ENCODE measurements at places on chromosomes 2 and 18. TPM values are rescaled to one million over a fixed set of nuclear protein-coding genes. Genes with fewer than 3 reads are reported as not detected.

DNA sequence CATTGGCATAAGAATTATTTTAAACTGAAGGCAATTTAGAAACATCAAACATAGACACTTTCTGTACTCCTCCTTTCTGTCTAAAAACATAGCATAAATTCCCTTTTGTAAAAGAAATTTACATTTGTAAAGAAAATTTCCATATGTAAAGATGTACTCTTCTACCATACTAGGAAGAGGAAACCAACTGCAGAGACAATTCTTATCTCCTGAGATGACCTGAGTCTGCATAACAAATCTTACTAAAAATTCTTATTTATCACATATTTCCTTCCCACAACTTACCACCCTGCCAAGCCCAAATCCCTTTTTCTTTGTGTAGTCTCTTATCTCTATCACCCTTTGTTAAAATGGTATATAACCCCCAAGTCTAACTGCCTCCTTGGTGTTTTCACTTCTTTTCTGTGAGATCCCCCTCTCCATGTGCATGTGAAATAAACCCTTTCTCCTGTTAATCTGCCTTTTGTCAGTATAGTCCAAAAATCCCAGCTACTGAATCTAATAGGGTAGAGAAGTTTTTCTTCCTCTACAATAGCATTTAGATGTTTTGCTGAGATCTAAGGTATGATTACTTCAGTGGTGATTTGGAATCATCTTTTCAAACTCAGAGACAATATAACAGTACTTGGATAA is 81.0 kb downstream of the CHN1 start:
- H3K36me3 ChIP-seq: no peaks in the 10 kb centered on the region
- H3K4me1 ChIP-seq: no peaks in the 10 kb centered on the region
- H3K4me3 ChIP-seq: no peak overlapping the region
- no peak for DNase-seq
- no peaks in the 10 kb centered on the region for H3K27me3 ChIP-seq
- no peak overlapping the region for H3K27ac ChIP-seq

DNA sequence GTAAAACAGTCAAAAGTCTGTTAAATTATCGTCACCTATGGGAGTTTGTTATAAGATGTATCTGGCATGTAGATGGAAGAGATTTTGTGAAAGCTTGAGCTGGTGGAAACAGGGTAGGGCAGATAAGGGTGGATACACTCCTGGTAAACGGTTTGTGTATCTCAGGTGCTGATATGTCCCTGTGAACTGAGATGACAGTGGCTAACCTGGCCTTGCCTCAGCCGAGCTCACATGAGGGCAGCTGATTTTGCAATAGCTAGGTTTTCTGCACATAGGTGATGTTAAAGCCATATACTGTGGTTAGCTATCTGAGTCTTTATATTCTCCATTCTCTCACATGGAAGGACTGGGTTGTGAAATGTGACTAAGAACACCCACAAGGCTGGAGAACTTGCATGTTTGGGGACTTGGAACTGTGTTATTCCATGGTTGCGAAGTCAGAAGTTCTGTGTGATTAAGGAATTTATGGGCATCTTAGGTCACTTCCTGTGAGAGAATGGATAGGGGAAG is 205.1 kb downstream of the TPGS2 start:
- no peak overlapping the region for H3K4me3 ChIP-seq
- no peaks in the 10 kb centered on the region for H3K27me3 ChIP-seq
- no peak overlapping the region for H3K27ac ChIP-seq
- no peaks in the 10 kb centered on the region for H3K4me1 ChIP-seq

GRCh38 chr18:37385846-37386778 is 179.5 kb downstream of the CELF4 start:
- H3K4me1 ChIP-seq: no peaks in the 10 kb centered on the region
- DNase-seq: peak; percentile 11
- H3K36me3 ChIP-seq: no peaks in the 10 kb centered on the region
- no peaks in the 10 kb centered on the region for H3K27me3 ChIP-seq
- H3K4me3 ChIP-seq: no peak overlapping the region
- no peak overlapping the region for H3K27ac ChIP-seq

PAX3 gene
- not detected for total RNA-seq

- peaks cover 10% of the 10 kb centered on the region for H3K27me3 ChIP-seq
- peaks cover 58% of the 10 kb centered on the region for H3K36me3 ChIP-seq
Observed at GRCh38 chr2:85839461-85839860, 49.3 kb downstream of the ST3GAL5 start.

GRCh38 chr18:75612456-75612855 is 185.0 kb upstream of the SMIM21 start:
- H3K4me1 ChIP-seq: no peaks in the 10 kb centered on the region
- no peak for DNase-seq
- no peak overlapping the region for H3K27ac ChIP-seq
- H3K36me3 ChIP-seq: no peaks in the 10 kb centered on the region
- no peak overlapping the region for H3K4me3 ChIP-seq

- H3K36me3 ChIP-seq: peaks cover 10% of the 10 kb centered on the region
- peak overlapping the region; percentile 66 for H3K4me3 ChIP-seq
- peak; percentile 27 for DNase-seq
- peaks cover 49% of the 10 kb centered on the region for H3K4me1 ChIP-seq
- peak overlapping the region; percentile 71 for H3K27ac ChIP-seq
- no peaks in the 10 kb centered on the region for H3K27me3 ChIP-seq
Observed at GRCh38 chr2:121596221-121597080, 52.8 kb downstream of the CLASP1 start.

- no peak overlapping the region for H3K4me3 ChIP-seq
- no peak overlapping the region for H3K27ac ChIP-seq
- DNase-seq: no peak
Observed at GRCh38 chr18:28684746-28685355, 507.9 kb upstream of the CDH2 start.

DNA sequence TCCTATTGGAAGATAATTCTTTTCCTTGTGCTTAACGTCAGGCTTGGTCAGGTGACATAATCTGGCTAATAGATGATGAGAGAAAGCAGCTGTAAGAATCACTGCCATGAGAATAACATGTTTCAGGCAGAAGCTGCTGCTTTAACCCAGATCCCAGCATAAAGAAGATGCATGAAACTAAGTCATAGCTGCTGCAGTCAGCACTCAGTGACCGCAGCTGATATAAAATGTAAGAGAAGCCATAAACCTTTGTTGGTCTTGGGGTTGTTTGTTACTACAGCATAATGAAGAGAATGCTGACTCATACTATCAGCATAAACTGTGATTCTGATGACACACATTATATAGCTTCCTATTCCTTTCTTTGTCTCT is 274.3 kb upstream of the TRIB2 start:
- no peak overlapping the region for H3K4me3 ChIP-seq
- H3K4me1 ChIP-seq: peaks cover 20% of the 10 kb centered on the region
- H3K27ac ChIP-seq: no peak overlapping the region

DNA sequence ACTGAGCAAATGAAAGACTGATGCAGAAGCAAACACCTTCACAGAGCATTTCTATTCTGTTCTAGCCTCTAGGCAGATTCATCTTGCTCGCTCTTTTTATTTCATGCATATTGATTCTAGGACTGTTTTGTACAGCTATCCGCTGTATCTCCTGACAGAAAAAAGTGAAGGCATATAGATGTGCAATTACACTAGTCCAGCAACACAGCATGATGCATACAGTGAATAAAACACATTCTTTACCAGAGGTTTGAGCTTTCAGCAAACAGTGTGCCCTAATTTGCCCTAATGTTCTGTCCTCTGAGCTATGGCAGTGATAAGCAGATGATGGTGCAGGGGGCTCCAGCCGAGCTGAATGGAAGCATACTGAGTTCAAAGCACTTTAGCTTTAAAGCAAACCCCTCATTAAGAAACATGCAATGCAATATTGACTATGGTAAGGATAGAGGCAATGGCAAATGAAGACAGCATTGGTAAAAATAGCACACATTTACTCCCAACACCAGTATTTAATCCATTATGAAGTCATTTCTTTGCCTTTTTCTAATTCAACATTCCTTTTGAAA is 141.2 kb upstream of the RGPD4 start:
- DNase-seq: no peak
- H3K27ac ChIP-seq: no peak overlapping the region
- no peak overlapping the region for H3K4me3 ChIP-seq
- H3K4me1 ChIP-seq: no peaks in the 10 kb centered on the region
- no peaks in the 10 kb centered on the region for H3K27me3 ChIP-seq

DNA sequence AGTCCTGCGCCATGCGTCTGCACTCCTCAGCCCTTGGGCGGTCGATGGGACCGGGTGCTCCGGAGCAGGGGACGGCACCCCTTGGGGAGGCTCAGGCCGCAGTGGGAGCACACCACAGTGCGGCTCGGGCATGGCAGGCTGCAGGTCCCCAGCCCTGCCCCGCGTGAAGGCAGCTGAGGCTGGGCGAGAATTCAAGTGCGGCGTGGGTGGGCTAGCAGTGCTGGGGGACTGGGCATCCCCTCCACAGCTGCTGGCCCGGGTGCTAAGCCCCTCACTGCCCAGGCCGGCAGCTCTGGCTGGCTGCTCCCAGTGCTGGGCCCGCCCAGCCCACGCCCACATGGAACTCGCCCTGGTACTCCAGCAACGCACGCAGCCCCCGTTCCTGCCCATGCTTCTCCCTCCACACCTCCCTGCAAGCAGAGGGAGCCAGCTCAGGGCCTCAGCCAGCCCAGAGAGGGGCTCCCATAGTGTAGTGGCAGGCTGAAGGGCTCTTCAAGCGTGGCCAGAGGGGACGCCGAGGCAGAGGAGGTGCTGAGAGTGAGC is 198.3 kb upstream of the CNTNAP5 start:
- H3K27me3 ChIP-seq: no peaks in the 10 kb centered on the region
- no peaks in the 10 kb centered on the region for H3K36me3 ChIP-seq
- H3K4me3 ChIP-seq: no peak overlapping the region
- no peak for DNase-seq
- H3K4me1 ChIP-seq: no peaks in the 10 kb centered on the region
- H3K27ac ChIP-seq: no peak overlapping the region

All from activated CD4-positive, alpha-beta T cell treated with anti-CD3 and anti-CD28 coated beads, Interleukin-2, amount 10 ng/mL, durations not matched to agents 7 days and 5 days (primary cell).